ENCODE measurements at places on chromosomes 6 and 20. TPM values are rescaled to one million over a fixed set of nuclear protein-coding genes. Genes with fewer than 3 reads are reported as not detected.

PI3 gene
- not detected for polyA plus RNA-seq

KHDC1 gene
- 4.2 TPM for polyA plus RNA-seq

SLA2 gene
- 0.38 TPM for polyA plus RNA-seq

ZC2HC1B gene
- not detected for polyA plus RNA-seq

ERVFRD-1 gene
- 0.22 TPM for polyA plus RNA-seq

NCOA5 gene
- polyA plus RNA-seq, result 21.9 TPM

GSTA1 gene
- 0.24 TPM for polyA plus RNA-seq
